ENCODE measurements at places on chromosomes 12 and 14. TPM values are rescaled to one million over a fixed set of nuclear protein-coding genes. Genes with fewer than 3 reads are reported as not detected.

GRCh38 chr12:3931776-3932175 lies 58.6 kb upstream of the PARP11 start:
- no peaks in the 10 kb centered on the region for H3K36me3 ChIP-seq
- DNase-seq = no peak
- H3K4me3 ChIP-seq = no peak overlapping the region
- H3K27ac ChIP-seq = no peak overlapping the region

GRCh38 chr12:34301251-34302130 lies 279.2 kb downstream of the ALG10 start:
- DNase-seq = no peak
- no peak overlapping the region for H3K27ac ChIP-seq
- no peaks in the 10 kb centered on the region for H3K27me3 ChIP-seq
- no peak overlapping the region for H3K4me3 ChIP-seq
- no peaks in the 10 kb centered on the region for H3K4me1 ChIP-seq
- peaks cover 4% of the 10 kb centered on the region for H3K36me3 ChIP-seq

Gene AICDA
- total RNA-seq = not detected

- H3K27ac ChIP-seq = no peak overlapping the region
- DNase-seq = no peak
Measured at GRCh38 chr12:39905152-39905551, 200.7 kb downstream of the SLC2A13 start.

Gene RNF212B
- not detected for total RNA-seq

Gene ASPG
- not detected for total RNA-seq

Gene RNASE3
- not detected for total RNA-seq

DNA sequence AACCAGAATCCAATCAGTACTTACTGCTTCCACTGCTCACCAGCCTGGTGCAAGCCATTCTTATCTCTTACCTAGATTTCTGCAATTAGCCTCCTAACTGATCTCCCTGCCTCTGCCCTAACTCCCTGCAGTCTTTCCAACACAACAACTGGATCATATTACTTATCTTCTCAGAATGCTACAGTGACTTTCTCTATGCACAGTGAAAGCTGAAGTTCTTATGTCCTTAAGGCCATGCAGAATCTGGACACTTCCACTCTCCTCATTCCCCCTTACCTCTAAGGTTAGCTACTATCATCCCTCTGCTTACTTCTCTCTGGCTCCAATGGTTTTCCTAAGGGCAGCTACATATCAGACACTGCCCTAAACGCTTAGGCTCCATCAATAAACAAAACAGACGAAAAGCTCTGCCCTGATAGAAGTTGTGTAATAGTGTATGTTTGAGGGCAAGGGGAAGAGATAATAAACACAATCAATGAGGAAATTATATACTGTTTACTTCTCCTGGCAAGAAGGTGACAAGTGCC lies 4.0 kb downstream of the KTN1 start:
- H3K27ac ChIP-seq = no peak overlapping the region
- DNase-seq = no peak
- no peak overlapping the region for H3K4me3 ChIP-seq
- no peaks in the 10 kb centered on the region for H3K27me3 ChIP-seq
- H3K4me1 ChIP-seq = peaks cover 47% of the 10 kb centered on the region
- H3K36me3 ChIP-seq = no peaks in the 10 kb centered on the region

GRCh38 chr12:95074766-95075165 lies 1.3 kb upstream of the NR2C1 start:
- no peak for DNase-seq
- H3K27me3 ChIP-seq = no peaks in the 10 kb centered on the region
- peaks cover 10% of the 10 kb centered on the region for H3K36me3 ChIP-seq
- peaks cover 13% of the 10 kb centered on the region for H3K4me1 ChIP-seq

GRCh38 chr12:123939716-123940626 lies 32.7 kb downstream of the CCDC92 start:
- no peak overlapping the region for H3K4me3 ChIP-seq
- DNase-seq = no peak
- no peaks in the 10 kb centered on the region for H3K27me3 ChIP-seq
- peaks cover 25% of the 10 kb centered on the region for H3K36me3 ChIP-seq

- peak overlapping the region; percentile 61 for H3K4me3 ChIP-seq
- no peaks in the 10 kb centered on the region for H3K36me3 ChIP-seq
- peaks cover 15% of the 10 kb centered on the region for H3K4me1 ChIP-seq
- no peak overlapping the region for H3K27ac ChIP-seq
- DNase-seq = peak; percentile 67
Measured at GRCh38 chr12:93167841-93168492, 209.8 kb upstream of the NUDT4 start.

DNA sequence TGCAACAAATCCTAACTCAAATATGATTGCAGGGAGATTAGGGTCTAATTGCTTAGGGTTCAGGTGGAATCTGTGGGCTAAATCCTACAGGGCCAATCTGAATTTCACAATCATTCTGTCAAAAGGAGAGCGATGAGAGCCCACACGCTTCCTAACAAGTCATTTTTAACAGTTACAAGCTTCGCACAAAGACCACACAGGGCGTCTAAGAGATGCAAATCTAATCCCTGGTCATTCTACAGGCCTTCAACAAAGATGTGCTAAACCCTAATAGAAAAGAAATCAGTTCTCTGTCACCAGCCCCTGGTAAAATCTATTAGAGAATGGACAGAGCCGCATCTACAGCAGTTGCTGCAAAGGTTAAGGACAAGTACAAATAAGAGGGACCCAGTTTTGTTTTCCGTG lies 15.3 kb downstream of the NKX2-1 start:
- H3K27me3 ChIP-seq = peaks cover 67% of the 10 kb centered on the region
- peaks cover 18% of the 10 kb centered on the region for H3K4me1 ChIP-seq
- peaks cover 4% of the 10 kb centered on the region for H3K36me3 ChIP-seq

GRCh38 chr14:56221382-56222128 lies 103.3 kb downstream of the PELI2 start:
- no peaks in the 10 kb centered on the region for H3K4me1 ChIP-seq
- no peak for DNase-seq
- H3K36me3 ChIP-seq = peaks cover 1% of the 10 kb centered on the region
- no peak overlapping the region for H3K27ac ChIP-seq
- no peaks in the 10 kb centered on the region for H3K27me3 ChIP-seq

- peaks cover 9% of the 10 kb centered on the region for H3K27me3 ChIP-seq
- no peak for DNase-seq
- H3K36me3 ChIP-seq = no peaks in the 10 kb centered on the region
- no peak overlapping the region for H3K4me3 ChIP-seq
Measured at GRCh38 chr12:119153477-119154434, 25.0 kb upstream of the HSPB8 start.

DNA sequence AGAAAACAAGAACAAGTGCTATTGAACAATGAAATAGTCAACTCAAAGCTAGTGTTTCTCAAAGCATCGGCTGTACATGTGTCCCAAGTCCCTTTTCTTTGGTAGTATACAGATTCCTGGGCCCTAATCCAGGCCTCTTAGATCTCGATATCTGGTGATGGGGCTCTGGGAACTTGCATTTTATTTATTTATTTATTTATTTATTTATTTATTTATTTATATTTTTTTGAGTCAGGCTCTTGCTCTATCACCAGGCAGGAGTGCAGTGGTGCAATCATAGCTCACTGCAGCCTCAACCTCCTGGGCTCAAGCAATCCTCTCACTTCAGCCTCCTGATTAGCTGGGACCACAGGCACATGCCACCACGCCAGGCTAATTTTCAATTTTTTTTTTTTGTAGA lies 17.1 kb downstream of the SYNDIG1L start:
- no peak overlapping the region for H3K27ac ChIP-seq
- H3K27me3 ChIP-seq = peaks cover 2% of the 10 kb centered on the region
- no peak overlapping the region for H3K4me3 ChIP-seq
- H3K4me1 ChIP-seq = no peaks in the 10 kb centered on the region
- no peaks in the 10 kb centered on the region for H3K36me3 ChIP-seq
- DNase-seq = no peak

GRCh38 chr12:69932154-69932553 lies 107.1 kb downstream of the MYRFL start:
- no peaks in the 10 kb centered on the region for H3K4me1 ChIP-seq
- no peak for DNase-seq
- H3K27ac ChIP-seq = no peak overlapping the region
- peaks cover 7% of the 10 kb centered on the region for H3K27me3 ChIP-seq
- no peaks in the 10 kb centered on the region for H3K36me3 ChIP-seq

DNA sequence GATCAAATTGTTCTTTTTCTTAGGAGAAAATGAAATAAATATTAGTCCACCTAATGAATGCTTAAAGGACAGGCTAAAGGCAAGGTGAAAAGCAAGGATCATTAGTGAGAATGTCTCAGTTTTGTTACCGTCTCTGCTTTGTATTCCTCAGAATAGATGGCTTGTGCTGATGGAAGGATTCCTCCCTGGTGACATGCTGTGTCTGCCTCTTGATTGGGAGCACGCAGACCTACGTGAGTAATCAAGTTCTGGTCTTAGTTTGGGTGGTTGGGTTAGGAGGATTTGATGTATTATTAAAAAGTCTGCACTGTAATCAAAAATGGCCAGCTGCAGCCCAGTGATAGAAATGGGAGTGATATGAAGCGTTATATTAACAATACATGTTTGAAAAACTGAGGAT lies 78.8 kb upstream of the RTL1 start:
- no peaks in the 10 kb centered on the region for H3K36me3 ChIP-seq
- H3K4me1 ChIP-seq = no peaks in the 10 kb centered on the region
- peaks cover 13% of the 10 kb centered on the region for H3K27me3 ChIP-seq
- no peak overlapping the region for H3K27ac ChIP-seq

DNA sequence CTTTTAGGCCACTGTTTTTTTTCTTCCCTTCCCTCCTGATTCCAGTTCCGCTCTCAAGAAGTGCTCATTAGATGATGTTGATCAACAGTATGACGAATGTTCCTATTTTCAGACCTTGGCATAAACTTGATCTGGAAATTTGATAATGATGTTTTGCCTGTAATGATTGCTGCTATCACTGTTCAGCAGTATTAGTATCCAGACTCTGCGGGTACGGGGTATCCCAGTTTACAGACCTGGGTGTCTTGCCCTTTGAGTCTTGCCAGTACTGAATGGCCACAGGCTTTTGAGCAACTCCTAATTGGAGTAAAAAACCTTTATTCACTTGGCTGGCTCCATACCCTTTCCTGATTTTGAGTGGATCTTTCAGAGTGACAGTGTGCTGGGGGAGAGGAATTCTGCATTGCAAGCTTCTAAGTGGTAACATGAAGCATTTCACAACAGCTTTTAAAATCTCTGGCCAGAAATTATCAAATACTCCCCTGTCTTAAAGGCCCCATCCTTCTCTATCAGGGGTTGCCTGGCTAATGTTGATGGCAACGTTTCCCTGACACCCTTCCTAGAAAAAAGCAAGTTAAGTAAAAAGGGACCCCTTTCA lies 5.9 kb upstream of the ASB8 start:
- no peak for DNase-seq
- peaks cover 7% of the 10 kb centered on the region for H3K4me1 ChIP-seq
- H3K27me3 ChIP-seq = peaks cover 4% of the 10 kb centered on the region
- H3K36me3 ChIP-seq = no peaks in the 10 kb centered on the region

DNA sequence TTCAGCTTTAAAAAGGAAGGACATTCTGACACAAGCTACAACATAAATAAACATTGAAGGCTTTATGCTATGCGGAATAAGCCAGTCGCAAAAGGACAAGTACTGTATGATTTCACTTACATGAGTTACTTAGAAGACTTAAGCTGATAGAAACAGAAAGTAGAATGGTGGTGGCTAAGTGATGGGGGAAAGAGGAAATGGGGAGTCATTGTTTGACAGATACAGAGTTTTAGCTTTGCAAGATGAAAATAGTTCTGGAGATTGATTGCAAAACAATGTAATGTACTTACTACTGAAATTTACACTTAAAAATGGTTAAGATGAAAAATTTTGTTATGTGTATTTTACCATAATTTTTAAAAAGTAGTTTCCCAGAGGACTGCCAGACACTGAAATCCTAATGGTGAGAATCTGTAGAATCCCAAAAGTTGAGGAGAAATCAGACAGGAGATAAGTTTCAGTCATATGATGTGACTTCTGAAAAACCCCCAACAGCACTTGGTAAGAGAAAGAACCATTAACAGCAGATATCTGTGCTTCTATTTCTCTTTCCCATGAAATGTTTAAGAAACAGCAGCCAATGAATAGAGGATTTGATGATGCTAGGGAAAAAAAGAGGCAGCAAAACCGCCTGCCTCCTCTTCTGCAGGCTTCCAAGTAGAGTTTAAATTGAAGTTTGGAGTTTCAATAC lies 16.6 kb upstream of the CLEC2A start:
- H3K27ac ChIP-seq = no peak overlapping the region
- no peaks in the 10 kb centered on the region for H3K36me3 ChIP-seq
- DNase-seq = no peak
- H3K4me3 ChIP-seq = no peak overlapping the region
- no peaks in the 10 kb centered on the region for H3K27me3 ChIP-seq

Gene KRT6B
- not detected for total RNA-seq

DNA sequence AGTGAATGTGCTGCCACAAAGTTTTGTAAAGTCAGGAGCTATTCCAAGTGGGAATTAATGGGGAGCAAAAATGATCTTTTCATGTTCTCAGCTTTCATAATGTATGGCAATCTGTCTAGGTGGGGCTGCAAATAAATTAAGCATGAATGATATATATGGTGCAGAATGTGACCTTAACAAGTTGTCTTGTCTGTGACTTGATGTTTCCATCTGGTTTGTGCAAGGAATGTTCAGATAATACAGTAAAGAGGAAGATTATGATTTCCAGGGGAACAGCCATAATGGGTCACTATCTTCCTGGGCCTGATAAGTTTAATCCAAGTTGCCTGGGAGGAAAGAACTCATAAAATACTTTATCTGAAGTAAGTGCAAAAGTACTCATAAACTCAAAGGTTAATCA lies 1815.8 kb upstream of the FLRT2 start:
- DNase-seq = no peak
- no peaks in the 10 kb centered on the region for H3K27me3 ChIP-seq
- H3K4me3 ChIP-seq = no peak overlapping the region
- H3K4me1 ChIP-seq = no peaks in the 10 kb centered on the region
- no peak overlapping the region for H3K27ac ChIP-seq

Gene REC8
- 24.9 TPM for total RNA-seq

DNA sequence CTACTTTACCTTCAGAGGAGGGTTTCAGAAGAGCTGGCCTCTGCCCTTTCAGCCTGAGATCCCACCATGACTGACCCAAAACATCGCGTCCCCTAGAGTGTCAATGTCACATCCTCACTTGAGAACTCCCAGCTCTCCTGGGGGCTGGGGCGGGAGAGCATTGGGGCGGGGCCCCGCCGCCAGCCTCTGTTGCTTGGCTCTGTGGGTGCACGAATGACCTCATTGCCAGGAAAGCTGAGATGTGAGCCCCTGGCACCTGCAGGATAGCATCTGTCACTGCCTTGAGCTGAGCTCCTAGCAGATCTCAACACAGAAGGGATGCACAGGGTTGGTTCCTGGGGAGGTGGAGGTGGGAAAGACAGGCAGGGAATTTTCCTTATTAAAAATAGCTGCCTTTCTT lies 20.6 kb upstream of the MYL2 start:
- H3K27me3 ChIP-seq = peaks cover 14% of the 10 kb centered on the region
- H3K36me3 ChIP-seq = no peaks in the 10 kb centered on the region
- no peak overlapping the region for H3K4me3 ChIP-seq
- no peak for DNase-seq
- H3K4me1 ChIP-seq = peaks cover 6% of the 10 kb centered on the region

Gene CLEC9A
- total RNA-seq = not detected

- H3K27ac ChIP-seq = no peak overlapping the region
- no peaks in the 10 kb centered on the region for H3K4me1 ChIP-seq
- no peak for DNase-seq
Measured at GRCh38 chr14:32403021-32403420, 73.9 kb downstream of the AKAP6 start.

Gene EFS
- total RNA-seq = not detected

Gene MAP1LC3B2
- 1.2 TPM for total RNA-seq
